T-helper 22 cell (primary cell): ENCODE measurements at places on chromosomes 4 and X.

DNA sequence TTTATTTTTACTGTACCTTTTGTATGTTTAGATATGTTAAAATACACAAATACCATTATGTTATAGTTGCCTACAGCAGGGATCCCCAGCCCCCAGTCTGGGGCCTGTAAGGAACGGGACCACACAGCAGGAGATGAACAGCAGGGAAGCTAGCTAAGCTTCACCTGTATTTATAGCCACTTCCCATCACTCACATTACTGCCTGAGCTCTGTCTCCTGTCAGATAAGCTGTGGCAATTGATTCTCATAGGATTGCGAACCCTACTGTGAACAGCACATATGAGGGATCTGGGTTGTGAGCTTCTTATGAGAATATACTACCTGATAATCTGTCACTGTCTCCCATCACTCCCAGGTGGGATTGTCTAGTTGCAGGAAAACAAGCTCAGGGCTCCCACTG is 73.9 kb downstream of the BMPR1B start:
- DNase-seq: no peak

DNA sequence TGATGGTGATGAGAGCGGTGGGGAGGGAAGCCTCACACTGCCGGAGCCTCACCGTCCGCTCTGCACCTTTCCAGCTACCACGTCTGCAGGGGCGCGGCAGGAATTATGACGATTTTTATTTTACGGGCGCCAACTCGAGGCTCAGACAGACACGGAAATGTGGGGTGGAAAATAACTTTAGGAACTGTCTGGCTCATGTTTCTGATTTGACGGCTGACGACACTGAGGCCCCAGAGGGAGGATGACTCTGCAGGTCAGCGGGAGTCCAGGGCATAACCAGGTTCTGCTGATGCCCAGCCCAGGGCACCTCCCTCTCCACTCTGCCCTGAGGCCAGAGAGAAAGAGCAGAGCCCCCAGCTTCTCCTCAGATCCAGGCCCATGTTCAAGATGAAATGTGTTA is 43.9 kb downstream of the C4orf50 start:
- no peak for DNase-seq

- DNase-seq: no peak
These were observed 18.9 kb downstream of the TMPRSS11E start for GRCh38 chr4:68466185-68466584.

GRCh38 chr4:128590034-128590740 is 219.3 kb upstream of the JADE1 start:
- no peak for DNase-seq

DNA sequence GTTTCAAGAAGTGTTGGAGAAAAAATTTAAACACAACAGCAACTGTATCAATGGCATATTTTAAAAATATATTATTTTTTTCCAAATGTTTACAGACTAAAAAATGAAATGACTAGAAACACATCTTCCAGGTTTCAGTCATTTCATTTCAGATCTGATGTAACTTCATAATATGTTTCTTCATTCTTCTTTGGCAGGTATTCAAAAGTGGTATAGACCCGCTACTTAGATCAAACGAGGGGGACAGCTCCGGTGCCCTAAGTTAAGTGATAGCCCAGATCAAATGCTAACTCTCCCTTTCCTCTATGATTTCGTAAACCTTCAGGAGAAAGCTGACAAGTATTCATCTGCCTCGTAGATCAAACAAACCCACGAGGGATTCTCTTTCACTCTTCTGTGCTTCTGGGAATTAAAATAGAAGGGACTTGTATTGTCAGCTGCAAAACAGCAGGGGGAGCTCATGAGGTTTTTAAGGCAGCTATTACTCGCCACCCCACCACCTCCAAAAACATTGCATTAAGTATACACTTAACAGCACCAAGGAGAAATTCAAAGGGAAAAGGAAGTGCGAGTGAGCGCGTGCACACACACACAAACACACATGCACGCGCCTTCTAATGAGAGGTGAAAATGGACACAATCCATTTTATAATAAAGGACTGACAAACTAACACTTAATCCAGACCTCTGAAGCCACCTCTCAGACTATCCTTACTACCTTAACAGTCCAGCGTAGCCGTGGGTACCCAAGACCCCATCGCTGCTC is 21.4 kb downstream of the HELT start:
- DNase-seq: no peak

- no peak for DNase-seq
These were observed 42.0 kb downstream of the CENPE start for GRCh38 chr4:103156106-103156505.

DNA sequence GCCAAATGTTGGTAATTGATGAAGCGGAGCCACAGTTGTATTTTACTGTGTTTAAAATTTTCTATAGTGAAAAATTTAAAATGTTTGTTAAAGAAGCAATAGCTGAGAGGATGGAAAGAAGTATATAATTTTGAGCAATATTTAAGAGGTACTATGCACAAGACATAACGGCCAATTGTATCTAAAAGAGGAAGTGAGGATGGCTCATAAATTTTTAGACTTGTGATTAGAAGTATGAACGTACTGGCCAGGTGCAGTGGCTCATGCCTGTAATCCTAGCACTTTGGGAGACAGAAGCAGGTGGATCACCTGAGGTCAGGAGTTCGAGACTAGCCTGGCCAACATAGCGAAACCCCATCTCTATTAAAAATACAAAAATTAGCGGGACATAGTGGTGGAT is 12.7 kb upstream of the HHIP start:
- DNase-seq: no peak

GRCh38 chr4:176902710-176903323 is 110.1 kb upstream of the VEGFC start:
- no peak for DNase-seq

DNA sequence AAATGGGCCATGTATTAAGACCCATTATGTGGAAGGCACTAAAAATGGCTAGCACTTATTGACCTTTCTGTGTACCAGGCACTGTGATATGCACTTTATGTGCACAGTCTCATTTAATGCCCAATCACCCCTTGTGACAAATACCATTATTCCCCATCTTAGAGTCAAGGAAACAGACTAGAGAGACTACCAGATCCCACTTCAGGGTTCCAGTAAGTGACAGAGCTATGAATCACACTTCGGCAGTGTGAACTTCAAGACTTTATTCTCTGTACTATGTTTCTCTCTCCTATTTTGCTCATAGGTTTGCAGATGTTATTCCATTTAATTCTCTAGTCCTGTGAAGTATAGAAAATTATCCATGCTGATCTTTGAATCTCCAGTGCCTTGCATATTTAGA is 107.0 kb downstream of the NFKB1 start:
- DNase-seq: no peak

DNA sequence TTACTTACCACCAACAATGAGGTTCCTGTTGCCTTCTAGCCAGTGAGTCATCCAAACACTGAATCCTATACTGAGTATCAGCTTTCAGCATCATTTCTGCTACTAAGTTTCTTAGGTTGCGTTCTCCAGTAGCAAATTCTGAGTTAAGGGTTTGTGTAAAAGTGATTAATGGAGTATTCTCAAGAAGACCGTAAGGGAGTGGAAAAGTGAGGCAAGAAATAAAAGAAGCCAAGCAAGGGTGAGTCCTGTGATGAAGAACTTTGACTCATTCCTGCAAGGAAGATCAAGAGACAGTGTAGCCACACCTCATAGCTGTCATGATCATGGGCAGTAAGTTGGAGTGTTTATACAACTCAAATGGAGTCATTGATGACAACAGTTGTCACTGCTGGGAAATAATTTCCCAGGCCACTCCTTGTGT is 446.2 kb downstream of the RAPGEF2 start:
- DNase-seq: no peak

- no peak for DNase-seq
These were observed 93.2 kb downstream of the WFS1 start for GRCh38 chr4:6362896-6363295.

DNA sequence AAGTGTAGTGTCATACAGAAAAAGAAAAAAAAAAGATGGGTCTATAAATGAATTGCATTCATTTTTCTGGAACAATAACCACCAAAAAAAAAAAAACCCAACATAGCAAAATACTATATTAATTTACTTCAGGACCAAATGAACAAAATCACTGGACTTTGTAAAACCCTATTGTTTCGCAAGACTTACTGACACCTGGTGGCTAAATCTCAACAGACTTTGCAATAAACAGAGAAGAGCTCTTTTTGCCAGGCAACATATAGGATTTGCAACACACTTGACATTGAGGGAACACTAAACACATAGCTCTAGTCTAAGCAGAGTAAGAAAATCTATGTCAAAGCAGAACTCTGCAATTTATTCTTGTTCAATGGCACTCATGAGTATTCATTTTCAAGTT is 990.2 kb downstream of the STPG2 start:
- DNase-seq: no peak

GRCh38 chrX:40729598-40730584 is 5.5 kb downstream of the MED14 start:
- DNase-seq: no peak

GRCh38 chr4:171793723-171794122 is 19.5 kb upstream of the GALNTL6 start:
- no peak for DNase-seq

DNA sequence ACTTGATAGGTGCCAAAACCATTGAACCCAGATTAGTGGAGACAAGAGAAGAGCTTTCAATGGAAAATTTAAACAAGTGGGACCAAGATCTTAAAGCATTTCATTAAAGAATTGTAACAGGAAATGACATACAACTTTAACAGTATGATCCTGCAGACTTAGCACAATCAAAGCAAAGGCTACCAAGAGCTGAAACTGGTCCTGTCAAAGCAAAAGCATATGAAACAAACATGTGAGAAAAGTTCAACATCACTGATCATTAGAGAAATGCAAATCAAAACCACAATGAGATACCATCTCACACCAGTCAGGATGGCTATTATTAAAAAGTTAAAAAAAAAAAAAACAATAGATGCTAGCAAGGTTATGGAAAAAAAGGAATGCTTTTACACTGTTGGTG is 425.6 kb downstream of the IL1RAPL1 start:
- no peak for DNase-seq
